Nucleus accumbens (tissue), 56 donors: ENCODE measurements at places on chromosomes 13 and 19.
A peak's percentile ranks its signal among the peaks of the same experiment; 100 is the strongest.

DNA sequence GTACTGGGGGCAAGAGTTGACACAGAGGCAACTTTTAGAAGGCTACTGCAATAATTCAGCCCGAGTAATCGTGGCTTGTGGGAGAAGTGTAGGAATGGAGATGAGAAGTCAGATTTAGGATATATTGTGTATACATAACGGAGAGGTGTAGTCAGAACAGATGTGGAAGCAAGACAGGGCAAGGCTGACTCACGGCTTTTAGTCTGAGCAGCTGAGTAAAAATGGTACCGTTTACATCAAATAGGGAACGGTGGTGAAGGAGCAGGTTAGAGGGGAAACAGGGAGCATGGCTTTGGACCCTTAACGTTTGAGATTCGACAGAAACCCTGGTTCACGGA is 796 bp upstream of the LSM14A start:
- no peak for DNase-seq

DNA sequence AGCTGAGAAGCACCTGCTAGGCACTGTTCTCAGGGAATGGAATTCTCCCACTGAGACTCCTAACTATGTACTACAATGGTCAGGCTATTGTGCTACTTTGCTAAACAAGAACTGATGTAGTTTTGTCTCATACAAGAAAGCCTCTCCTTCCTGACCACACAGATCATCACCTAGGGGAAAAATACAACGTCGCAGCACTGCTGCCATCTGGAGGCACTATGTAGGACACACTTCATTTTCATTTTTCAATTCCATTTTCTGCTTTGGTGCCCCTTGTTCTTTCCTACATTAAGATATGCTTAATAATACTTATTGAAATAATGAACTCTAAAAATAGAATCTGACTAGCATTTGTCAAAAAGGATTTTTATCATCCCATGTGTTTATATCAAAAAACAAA is 21.1 kb downstream of the PROSER1 start:
- no peak for DNase-seq

GRCh38 chr19:21463449-21464105 is 41.8 kb upstream of the ZNF429 start:
- peak; percentile 4 for DNase-seq

GRCh38 chr19:1063909-1064660 is 2.9 kb upstream of the ARHGAP45 start:
- no peak for DNase-seq

GRCh38 chr19:19170053-19170872 is at the start of gene MEF2B:
TSS of gene MEF2B (minus strand) at chr19:19170263. CDS start at chr19:19150735, 19,528 bp downstream.
- peak; percentile 18 for DNase-seq

- no peak for DNase-seq
Measured at GRCh38 chr13:59545007-59545406, 618.7 kb downstream of the DIAPH3 start.

- DNase-seq, result no peak
Measured at GRCh38 chr13:45678282-45678681, 23.8 kb upstream of the CBY2 start.

GRCh38 chr19:10180459-10180858 is 14.3 kb downstream of the DNMT1 start:
- DNase-seq, result no peak

DNA sequence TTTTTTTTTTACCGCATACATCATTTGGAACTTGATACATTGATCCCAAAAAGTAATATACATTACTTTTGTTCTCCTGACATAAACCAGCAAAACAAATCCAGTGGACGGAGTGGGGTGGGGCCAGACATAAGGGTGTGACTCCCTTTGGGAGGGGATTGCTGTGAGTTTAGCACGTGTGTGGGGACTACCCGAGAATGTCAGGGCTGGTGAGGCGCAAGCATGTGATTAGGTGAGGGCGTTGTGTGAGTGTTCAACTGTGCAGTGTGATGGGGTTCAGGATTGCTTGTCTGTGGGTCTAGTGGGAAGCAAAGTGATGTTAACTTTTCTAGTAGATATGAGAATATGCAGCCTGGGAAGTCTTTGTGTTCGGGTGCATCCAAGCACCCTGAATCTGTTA is 468.0 kb downstream of the TSHZ3 start:
- no peak for DNase-seq

GRCh38 chr19:35069696-35070095 is 28.2 kb downstream of the HPN start:
- no peak for DNase-seq

GRCh38 chr19:42116308-42117075 is 15.8 kb downstream of the POU2F2 start:
- DNase-seq, result no peak

GRCh38 chr13:79079351-79079839 is 326.7 kb downstream of the RBM26 start:
- DNase-seq, result no peak

DNA sequence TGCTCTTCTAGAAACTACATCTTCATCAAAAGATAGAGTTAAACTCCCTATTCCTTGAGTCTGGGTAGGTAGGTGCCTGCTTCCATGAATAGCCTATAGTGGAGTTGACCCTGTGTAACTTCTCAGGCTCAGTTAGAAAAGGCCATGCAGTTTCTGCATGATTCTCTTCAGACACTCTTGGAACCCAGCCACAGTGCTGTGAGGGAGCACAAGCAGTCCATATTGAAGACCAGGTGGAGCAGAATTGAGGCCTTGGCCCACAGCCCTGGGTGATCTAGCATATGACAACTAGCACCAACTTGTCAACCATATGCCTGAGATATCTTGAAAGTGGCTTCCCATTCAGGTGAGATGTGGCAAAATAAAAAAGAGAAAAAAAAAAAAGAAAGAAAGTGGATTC is 10.3 kb upstream of the PAN3 start:
- no peak for DNase-seq

- no peak for DNase-seq
Measured at GRCh38 chr19:9130965-9131364, 4.2 kb upstream of the OR7G3 start.

GRCh38 chr19:46181388-46181779 is 33.3 kb downstream of the IGFL2 start:
- DNase-seq, result no peak

GRCh38 chr13:112250788-112251445 is 125.2 kb upstream of the SPACA7 start:
- DNase-seq, result no peak

DNA sequence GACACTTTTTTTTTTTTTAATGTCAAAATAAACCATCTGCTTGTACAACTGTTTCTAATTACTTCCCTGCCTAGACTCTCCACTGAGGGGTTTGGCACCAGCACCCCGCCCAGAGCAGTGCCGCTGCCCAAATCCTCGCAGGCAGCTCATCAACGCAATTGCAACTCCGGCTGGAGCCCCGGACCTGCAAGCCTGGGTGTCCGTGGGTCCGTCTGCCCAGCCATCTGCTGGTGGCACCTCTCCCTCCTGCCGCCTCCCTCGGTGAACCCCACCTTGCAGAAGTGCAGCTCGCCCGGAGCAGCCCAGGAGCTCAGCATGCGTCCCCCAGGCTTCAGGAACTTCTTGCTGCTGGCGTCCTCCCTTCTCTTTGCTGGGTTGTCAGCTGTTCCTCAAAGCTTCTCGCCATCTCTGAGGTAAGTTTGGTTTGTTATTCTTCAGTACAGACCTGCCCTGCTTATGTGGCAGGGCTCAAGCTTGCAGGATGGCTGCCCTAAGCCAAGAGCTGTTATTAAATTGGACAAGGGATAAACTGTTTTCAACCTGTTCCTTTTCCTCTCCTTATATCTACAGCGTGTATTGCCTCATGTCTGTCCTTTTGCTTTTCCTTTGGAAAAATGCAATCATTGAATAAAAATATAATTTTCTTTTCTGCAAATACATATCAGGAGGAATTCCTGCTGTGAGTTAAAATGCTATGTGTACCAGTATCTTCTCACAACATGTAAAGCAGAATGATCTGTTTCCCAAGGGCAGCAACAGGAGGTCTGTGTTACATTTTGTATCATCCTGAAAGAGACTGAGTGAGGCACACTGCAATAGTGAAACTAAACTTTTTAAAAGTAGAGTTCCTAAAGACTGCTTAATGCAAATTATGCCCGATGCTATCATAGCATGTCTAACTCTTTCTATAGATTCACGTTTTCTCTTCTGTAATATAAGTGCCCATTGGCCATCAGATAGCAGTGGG is at the start of gene ITGBL1:
ITGBL1 (plus strand) TSS at position 157 of the 967 bp plus-strand sequence; CDS start at position 316, 159 bp downstream.
- DNase-seq, result no peak
